Effector CD4-positive, alpha-beta T cell (primary cell): ENCODE measurements at places on chromosomes 5 and 9.

- no peak for DNase-seq
Measured at GRCh38 chr5:96048763-96049162, 87.1 kb upstream of the ELL2 start.

DNA sequence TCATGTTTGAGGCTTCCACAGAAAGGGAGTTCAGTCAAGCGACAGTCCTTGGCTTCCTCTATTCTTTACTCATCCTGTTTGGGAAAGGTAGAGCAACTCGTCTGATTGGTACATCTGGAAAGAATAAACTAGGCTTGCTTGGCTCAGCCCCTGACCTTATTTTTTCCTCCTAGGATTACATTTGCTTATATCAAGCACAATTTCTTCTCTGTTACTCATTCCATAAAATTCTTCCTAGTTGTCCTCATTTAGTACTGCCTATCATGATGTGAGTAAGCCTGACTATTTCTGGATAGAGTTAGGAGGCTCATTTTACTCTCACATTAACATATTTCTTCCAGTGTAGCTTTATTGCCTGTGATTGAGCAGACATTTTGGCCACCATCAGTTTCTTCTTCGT is 10.9 kb upstream of the CARNMT1 start:
- no peak for DNase-seq

- DNase-seq: no peak
Measured at GRCh38 chr5:96726802-96727201, 64.6 kb downstream of the CAST start.

- no peak for DNase-seq
Measured at GRCh38 chr5:100469767-100470166, 65.4 kb upstream of the FAM174A start.

DNA sequence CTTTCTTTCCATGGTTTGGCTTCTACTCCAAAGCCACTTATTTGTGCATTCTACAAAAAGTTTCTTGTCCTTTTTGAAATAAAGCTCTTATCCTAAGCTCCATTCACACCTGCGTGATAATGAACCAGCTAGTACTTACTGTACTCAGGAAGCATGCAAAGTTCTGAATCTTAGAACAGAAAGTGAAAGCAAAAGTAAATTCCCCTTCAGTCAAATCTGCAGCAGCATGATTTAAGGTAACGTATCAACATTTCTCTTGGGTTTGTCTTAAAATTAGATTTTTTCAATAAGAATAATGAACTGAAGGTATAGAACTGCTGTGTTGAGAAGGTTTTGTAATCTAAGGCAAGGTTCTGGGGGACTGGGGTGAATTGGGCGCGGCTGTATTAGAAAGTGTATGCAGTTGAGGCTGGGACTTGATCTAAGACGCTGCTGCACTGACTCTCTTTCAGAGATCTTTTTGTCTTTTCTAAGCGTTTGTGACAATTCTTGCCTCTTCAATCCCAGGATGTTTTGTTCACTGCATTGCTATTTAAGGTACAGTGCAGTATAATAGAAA is at the start of gene ERAP2:
ERAP2 (plus strand) TSS at position 209 of the 559 bp plus-strand sequence. CDS start 3,186 bp downstream, outside the sequence.
- DNase-seq: no peak

GRCh38 chr5:74643111-74643562 is 2.6 kb upstream of the ENC1 start:
- DNase-seq: no peak
